ENCODE measurements at places on chromosomes 2 and 18. TPM values are rescaled to one million over a fixed set of nuclear protein-coding genes. Genes with fewer than 3 reads are reported as not detected.
A peak's percentile ranks its signal among the peaks of the same experiment; 100 is the strongest.

DNA sequence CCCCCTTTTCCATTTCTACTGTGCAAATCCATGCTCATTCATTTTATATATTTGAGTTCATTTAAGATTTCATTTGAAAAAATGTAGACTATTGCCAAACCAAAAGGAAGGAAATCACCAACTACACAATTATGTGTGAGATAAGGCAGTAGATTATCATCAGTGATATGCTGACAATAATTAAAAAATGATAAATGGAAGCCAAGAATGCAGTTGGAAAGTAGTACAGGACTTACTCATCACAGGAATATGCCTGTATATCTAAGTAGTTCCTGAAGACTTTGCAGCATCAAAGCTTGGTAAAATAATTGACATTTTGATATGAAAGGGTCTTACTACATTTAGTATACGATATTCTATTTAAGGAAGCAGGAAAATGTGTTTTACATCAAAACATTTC, 166.1 kb upstream of the OTX1 start:
- H3K27me3 ChIP-seq, result no peaks in the 10 kb centered on the region
- H3K4me1 ChIP-seq, result no peaks in the 10 kb centered on the region
- no peak overlapping the region for H3K4me3 ChIP-seq
- H3K27ac ChIP-seq, result no peak overlapping the region
- peaks cover 4% of the 10 kb centered on the region for H3K36me3 ChIP-seq
- DNase-seq, result no peak

DNA sequence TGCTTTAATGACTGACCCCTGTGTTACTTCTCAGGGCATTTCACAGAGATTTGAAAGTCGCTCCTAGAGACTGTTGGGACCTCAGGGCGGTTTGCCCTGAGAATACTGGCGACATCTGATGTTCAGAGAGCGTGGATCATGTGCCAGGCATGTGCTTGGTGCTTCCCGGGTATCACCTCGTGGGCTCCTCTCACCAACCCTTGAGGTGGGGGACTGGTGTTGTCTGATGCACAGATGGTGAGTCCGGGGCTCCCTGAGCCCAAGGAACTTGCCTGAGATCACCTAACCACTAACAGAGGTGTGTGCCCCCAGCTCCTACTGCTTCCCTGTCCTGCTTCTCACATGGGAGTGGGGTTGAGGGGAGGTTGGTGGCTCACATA, 16.2 kb downstream of the ATOH8 start:
- peaks cover 9% of the 10 kb centered on the region for H3K4me1 ChIP-seq
- H3K36me3 ChIP-seq, result no peaks in the 10 kb centered on the region
- no peak overlapping the region for H3K27ac ChIP-seq
- H3K27me3 ChIP-seq, result peaks cover 80% of the 10 kb centered on the region

- no peak overlapping the region for H3K4me3 ChIP-seq
- peaks cover 18% of the 10 kb centered on the region for H3K4me1 ChIP-seq
- H3K27me3 ChIP-seq, result no peaks in the 10 kb centered on the region
- no peak overlapping the region for H3K27ac ChIP-seq
Observed at GRCh38 chr18:2914881-2915240, 68.1 kb downstream of the EMILIN2 start.

Gene FHL2
- total RNA-seq, result 8.9 TPM

Gene IL1F10
- total RNA-seq, result not detected

- H3K27me3 ChIP-seq, result no peaks in the 10 kb centered on the region
- H3K4me1 ChIP-seq, result no peaks in the 10 kb centered on the region
- DNase-seq, result no peak
- no peaks in the 10 kb centered on the region for H3K36me3 ChIP-seq
- no peak overlapping the region for H3K4me3 ChIP-seq
Observed at GRCh38 chr2:139067072-139067471, 286.9 kb upstream of the NXPH2 start.

Gene CTAGE1
- total RNA-seq, result not detected

Gene RFX8
- 0.44 TPM for total RNA-seq

GRCh38 chr2:238378230-238379095, 48.3 kb upstream of the ASB1 start:
- peak overlapping the region; percentile 37 for H3K27ac ChIP-seq
- H3K27me3 ChIP-seq, result no peaks in the 10 kb centered on the region
- peaks cover 18% of the 10 kb centered on the region for H3K36me3 ChIP-seq
- peaks cover 30% of the 10 kb centered on the region for H3K4me1 ChIP-seq

DNA sequence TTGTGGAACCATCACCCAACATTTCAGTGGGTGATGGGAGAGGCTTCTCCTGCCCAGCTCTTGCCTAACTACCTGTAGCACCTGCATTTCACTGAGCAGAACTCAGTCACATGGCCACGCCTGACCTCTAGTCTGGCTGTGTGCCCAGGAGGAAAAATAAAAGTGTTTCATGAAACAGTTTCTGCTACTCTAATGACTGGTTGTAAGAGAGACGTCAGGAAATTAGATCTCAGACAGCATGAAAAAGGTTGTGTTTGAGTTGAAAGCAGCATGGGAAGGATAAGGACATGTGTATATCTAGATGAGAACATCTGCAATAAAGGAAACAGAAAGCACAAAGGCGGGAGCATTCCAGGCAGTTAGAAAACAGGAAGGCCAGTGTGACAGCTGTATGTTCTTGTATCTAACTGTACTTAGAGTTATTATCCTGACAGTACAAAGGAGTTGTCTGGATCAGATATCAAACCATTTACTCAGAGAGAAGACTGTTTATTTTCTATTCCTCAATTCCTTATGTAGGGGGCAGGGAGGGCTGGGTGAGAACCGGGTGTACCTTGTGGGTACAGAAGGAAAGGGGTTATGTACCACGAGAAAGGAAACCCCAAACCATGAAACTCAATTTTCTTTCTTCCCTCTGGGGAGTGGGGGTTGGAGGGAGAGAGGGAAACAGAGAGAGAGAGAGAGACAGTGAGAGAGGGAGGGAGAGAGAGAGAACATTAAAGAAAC, 307.4 kb upstream of the VWC2L start:
- H3K4me3 ChIP-seq, result no peak overlapping the region
- H3K27me3 ChIP-seq, result no peaks in the 10 kb centered on the region
- H3K27ac ChIP-seq, result no peak overlapping the region
- no peaks in the 10 kb centered on the region for H3K36me3 ChIP-seq
- no peak for DNase-seq

Gene SLC11A1
- total RNA-seq, result 2.7 TPM

Gene PDE11A
- total RNA-seq, result not detected

GRCh38 chr18:7953095-7953958, 386.2 kb downstream of the PTPRM start:
- H3K27me3 ChIP-seq, result no peaks in the 10 kb centered on the region
- no peaks in the 10 kb centered on the region for H3K36me3 ChIP-seq
- peaks cover 8% of the 10 kb centered on the region for H3K4me1 ChIP-seq

DNA sequence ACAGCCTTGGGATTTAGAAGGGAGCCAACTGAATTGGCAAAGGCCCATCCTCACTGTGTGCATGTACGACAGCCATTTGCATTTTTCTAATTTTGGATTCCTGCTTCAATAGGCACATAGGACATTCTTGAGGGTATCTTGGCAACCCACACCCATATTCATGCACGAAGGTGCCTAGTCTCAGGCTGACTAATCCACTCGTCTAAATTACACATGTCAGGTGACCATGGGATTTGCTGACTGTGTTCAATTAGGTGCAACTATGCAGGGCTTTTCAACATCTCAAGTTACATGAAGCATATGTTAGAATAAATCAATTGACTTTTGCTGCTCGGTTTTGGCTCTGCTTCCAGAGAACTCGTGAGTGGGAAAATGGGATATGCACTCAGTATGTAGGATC, 249.7 kb downstream of the SP3 start:
- H3K27ac ChIP-seq, result no peak overlapping the region
- no peaks in the 10 kb centered on the region for H3K4me1 ChIP-seq
- no peak overlapping the region for H3K4me3 ChIP-seq
- peaks cover 41% of the 10 kb centered on the region for H3K27me3 ChIP-seq
- H3K36me3 ChIP-seq, result peaks cover 2% of the 10 kb centered on the region

Gene EFHD1
- total RNA-seq, result 1.1 TPM

- H3K4me1 ChIP-seq, result no peaks in the 10 kb centered on the region
- no peak overlapping the region for H3K4me3 ChIP-seq
- H3K27me3 ChIP-seq, result no peaks in the 10 kb centered on the region
- no peak for DNase-seq
- no peaks in the 10 kb centered on the region for H3K36me3 ChIP-seq
Observed at GRCh38 chr2:184402381-184402780, 195.9 kb upstream of the ZNF804A start.

DNA sequence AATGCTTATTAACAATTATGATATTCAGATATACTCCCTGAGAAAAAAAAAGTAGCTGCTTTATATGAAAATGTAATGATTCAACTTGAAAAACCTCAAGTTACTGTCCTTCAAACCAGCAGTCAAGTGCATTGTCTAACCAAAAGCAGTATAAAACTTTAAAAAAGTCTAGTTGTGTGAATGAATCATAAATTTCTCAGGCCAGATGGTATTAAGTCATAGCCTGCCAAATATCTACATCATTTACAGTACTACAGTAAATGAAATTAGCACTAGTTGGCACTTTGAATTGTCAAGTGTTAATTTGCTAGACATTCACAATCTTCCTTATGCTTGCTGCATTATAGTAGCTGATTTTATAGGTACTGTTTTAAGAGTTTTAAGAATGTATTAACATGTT, 85.9 kb downstream of the CBLN2 start:
- no peak overlapping the region for H3K27ac ChIP-seq
- H3K27me3 ChIP-seq, result no peaks in the 10 kb centered on the region
- H3K4me3 ChIP-seq, result no peak overlapping the region
- no peaks in the 10 kb centered on the region for H3K4me1 ChIP-seq

- H3K27ac ChIP-seq, result no peak overlapping the region
- H3K36me3 ChIP-seq, result no peaks in the 10 kb centered on the region
- DNase-seq, result no peak
- peaks cover 2% of the 10 kb centered on the region for H3K4me1 ChIP-seq
- peaks cover 24% of the 10 kb centered on the region for H3K27me3 ChIP-seq
Observed at GRCh38 chr2:100285691-100286090, 36.6 kb downstream of the LONRF2 start.

- no peak overlapping the region for H3K4me3 ChIP-seq
- DNase-seq, result no peak
- H3K36me3 ChIP-seq, result no peaks in the 10 kb centered on the region
- H3K27ac ChIP-seq, result no peak overlapping the region
- peaks cover 3% of the 10 kb centered on the region for H3K4me1 ChIP-seq
Observed at GRCh38 chr2:199603721-199604291, 146.1 kb upstream of the SATB2 start.

Gene SLC23A3
- 0.65 TPM for total RNA-seq

- H3K36me3 ChIP-seq, result no peaks in the 10 kb centered on the region
- peaks cover 31% of the 10 kb centered on the region for H3K27me3 ChIP-seq
- no peak overlapping the region for H3K27ac ChIP-seq
- DNase-seq, result no peak
- no peak overlapping the region for H3K4me3 ChIP-seq
- peaks cover 6% of the 10 kb centered on the region for H3K4me1 ChIP-seq
Observed at GRCh38 chr18:45760462-45761036, 36.6 kb downstream of the SLC14A1 start.

GRCh38 chr2:12316476-12316875, 400.3 kb upstream of the TRIB2 start:
- H3K27ac ChIP-seq, result no peak overlapping the region
- no peak overlapping the region for H3K4me3 ChIP-seq

- no peaks in the 10 kb centered on the region for H3K4me1 ChIP-seq
- no peaks in the 10 kb centered on the region for H3K36me3 ChIP-seq
- no peak for DNase-seq
- no peak overlapping the region for H3K27ac ChIP-seq
- H3K4me3 ChIP-seq, result no peak overlapping the region
Observed at GRCh38 chr18:29034113-29034856, 857.4 kb upstream of the CDH2 start.

- H3K27me3 ChIP-seq, result peaks cover 14% of the 10 kb centered on the region
- H3K4me3 ChIP-seq, result no peak overlapping the region
- DNase-seq, result no peak
Observed at GRCh38 chr2:38215522-38215921, 139.6 kb upstream of the CYP1B1 start.

DNA sequence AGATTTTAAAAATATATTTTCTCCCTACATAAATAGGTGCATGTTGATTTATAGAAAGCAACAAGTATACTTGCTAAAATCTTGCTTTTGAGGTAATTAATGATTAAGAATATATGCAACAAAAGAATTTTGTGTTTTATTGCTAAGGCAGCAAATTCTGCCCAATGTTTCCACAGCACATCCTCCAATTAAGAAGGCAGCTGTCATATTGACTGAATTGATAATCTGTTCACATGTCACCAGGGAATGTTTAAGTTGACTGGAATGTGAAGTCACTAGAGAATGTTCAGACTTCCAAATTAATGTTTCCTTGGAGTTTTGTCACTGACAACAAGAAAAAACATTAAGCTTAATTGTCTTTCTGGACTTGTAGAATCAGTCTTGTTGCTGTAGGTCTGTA, 1602.7 kb upstream of the SLC39A10 start:
- no peaks in the 10 kb centered on the region for H3K27me3 ChIP-seq
- H3K4me1 ChIP-seq, result no peaks in the 10 kb centered on the region
- no peak for DNase-seq

- peaks cover 5% of the 10 kb centered on the region for H3K4me1 ChIP-seq
- H3K4me3 ChIP-seq, result no peak overlapping the region
- no peaks in the 10 kb centered on the region for H3K27me3 ChIP-seq
- H3K27ac ChIP-seq, result no peak overlapping the region
Observed at GRCh38 chr18:12324991-12325725, 17.1 kb downstream of the TUBB6 start.

DNA sequence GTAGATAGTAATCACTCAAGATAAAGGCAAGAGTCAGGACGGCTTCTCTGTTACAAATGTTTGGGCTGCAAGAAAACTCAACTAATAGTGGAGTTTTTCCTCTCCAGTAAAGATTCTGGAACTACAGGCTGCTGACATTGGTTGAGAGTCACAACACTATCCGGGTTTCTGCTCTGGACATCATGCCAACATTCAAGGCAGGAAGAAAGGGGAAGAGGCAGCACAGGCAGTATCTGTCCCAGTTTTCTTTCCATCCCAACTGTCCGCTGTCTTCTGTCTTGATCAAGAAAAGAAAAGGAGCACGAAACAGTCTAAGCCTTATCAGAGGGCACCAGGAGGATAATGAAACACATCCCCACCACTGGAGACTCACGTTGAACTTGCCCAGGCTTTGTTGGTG, 132.1 kb downstream of the MAIP1 start:
- H3K4me1 ChIP-seq, result no peaks in the 10 kb centered on the region
- no peak overlapping the region for H3K4me3 ChIP-seq
- no peak overlapping the region for H3K27ac ChIP-seq

DNA sequence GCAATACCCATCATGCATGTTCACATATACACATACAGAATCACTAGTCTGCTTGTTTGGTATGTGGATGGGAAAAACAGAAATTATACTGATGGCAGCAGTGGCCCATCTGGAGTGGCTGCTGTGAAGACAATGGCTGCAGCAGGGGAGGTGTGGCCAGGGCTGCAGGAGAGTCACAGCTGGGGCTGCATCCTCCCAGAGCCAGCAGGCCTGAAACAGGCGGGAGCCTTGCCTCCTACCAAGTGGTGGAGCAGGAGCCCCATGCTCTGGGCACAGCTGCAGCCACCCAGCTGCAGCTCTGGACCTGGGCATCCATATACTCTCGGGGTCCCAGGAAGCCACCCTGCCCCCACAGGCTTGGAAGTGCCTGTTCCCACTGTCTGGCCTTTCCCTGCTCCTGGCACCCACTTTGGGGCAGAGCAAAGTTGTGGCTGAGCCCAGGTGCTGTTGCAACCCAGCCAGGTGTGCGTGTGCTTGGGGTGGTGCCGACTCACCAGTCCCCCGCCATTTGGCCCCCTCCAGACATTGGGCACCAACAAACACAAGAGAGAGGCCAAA, 136.6 kb downstream of the SPAG16 start:
- no peak overlapping the region for H3K4me3 ChIP-seq
- no peaks in the 10 kb centered on the region for H3K36me3 ChIP-seq
- no peak overlapping the region for H3K27ac ChIP-seq
- H3K4me1 ChIP-seq, result no peaks in the 10 kb centered on the region

Gene ZEB2
- 49.5 TPM for total RNA-seq

All from T-helper 17 cell (primary cell).